Left colon (tissue), 2 donors: ENCODE measurements at places on chromosomes 6 and 20. TPM values are rescaled to one million over a fixed set of nuclear protein-coding genes. Genes with fewer than 3 reads are reported as not detected.

GRCh38 chr6:121691126-121691551 lies 255.7 kb downstream of the GJA1 start:
- no peak for DNase-seq

DNA sequence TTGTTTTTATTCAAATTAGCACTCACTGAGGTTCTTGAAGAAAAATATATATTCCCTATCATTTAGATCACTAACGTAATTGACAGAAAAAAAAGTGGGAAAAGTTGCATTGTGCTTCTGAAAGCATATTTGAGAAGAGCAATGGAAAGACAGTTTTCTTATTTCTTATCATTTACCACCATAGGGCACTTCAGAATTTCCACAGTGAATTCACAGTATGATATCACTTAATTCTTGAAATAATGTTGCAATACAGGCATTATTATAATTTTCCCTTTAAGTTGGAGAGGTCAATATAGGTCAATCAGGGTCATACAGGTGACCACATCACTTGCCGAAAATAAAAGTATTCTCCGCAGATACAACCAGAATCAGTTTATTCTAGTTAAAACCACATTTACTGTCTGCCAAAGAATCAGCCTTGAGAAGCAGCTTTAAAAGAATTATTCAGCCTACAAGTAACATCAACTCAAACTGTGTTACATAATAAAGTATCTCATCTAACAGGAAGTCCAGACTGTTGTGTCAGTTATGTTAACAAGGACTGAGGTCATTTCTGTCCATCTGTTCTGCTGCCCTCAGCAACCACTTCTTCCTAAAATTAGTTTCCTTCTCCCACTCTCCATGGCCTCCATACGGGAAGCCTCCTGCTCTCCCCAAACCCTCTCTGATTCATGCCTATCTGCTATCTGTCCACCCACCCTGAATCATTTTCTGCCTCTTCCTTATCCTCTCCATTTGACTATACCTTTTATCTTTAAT lies 121.2 kb downstream of the SIM1 start:
- DNase-seq, result no peak

- no peak for DNase-seq
Observed at GRCh38 chr6:129525055-129525454, 184.9 kb downstream of the ARHGAP18 start.

SLC22A16 gene
- not detected for total RNA-seq

GRCh38 chr6:137112067-137112355 lies 61.4 kb downstream of the IL22RA2 start:
- no peak for DNase-seq

- DNase-seq, result no peak
Observed at GRCh38 chr6:97097068-97098047, 172.8 kb downstream of the KLHL32 start.

DNA sequence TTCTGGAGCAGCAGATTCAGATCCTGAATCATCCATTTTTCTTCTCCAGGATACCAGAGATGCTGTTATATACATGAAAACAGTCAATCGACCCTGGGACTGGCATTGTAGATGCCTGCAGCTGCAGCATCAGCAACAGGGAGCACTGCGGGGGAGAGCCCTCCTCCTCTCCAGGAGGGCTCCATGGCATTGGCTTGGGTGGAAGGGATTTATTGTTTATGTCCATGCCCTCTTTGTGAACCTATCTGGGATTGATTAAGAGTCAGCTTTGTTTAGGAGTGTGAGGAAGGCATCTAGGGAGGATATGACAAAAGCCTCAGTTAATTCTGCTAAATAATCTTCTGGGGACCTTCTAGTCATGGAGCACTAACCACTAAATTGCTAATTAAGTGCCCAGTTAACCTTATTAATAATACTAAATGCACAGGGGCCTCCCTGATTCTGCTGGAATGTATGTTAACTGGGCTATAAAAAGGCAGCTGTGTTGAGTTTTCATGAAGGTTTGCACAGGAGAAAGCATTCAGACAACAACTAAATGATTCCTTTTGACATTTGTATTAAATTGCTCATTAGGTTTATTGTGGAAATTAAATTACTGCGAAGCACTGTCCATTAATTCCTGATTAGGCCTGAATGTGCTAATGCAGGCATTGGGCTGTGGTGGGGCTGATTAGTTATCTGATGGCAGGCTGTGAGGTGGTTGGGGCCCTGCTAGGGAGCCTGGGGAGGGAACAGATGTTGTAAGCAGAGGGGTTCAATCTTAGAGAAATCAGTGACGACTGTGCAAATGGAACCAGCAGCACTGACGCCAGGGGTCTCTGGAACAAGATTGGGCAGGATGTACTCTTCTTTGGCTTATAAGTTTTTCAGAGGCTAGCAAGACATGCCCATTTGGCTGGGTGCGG lies 57.6 kb downstream of the IMPG1 start:
- no peak for DNase-seq

DNA sequence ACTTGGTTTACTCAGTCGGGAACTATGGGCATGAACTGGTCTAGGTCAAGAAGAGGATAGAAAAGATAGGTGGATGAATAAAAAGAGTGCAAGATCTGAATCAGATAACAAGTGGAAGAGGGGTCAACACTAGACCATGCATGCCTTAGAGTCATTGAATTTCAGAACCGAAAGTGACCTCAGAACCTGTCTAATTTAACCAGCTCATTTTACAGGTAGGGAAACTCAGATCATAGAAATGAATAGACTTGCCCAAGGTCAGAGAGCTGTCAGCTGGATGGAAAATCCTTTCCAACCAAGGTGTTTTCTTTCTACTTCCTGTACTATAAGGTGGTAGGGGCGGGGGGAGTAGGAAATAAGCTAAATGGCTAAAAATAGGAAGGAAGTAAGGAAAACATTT lies 121.4 kb upstream of the ADGRF1 start:
- DNase-seq, result no peak

GRCh38 chr6:44480097-44480541 lies 92.6 kb downstream of the CDC5L start:
- no peak for DNase-seq

DNA sequence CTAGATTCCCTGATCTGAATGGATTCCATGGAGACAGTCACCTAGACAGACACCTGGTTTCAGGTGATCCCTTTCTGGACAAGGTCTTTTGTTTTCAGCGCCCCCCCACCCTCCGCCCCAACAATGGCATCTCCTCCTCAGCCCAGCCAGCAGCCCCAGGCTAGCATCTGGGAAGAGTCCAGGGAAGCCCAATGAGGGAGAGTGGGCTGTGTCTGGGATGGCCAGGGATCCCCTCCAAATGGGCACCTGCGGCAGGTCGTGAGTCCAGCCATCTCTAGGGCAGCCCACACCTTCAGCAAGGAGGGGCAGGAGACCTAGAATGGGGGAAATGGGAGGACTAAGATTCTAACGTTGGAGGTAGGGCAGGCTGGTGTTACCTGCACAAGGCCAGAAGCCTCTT lies 1.2 kb upstream of the SLC24A3 start:
- no peak for DNase-seq

- no peak for DNase-seq
Observed at GRCh38 chr6:146027586-146028251, 1.1 kb upstream of the GRM1 start.

DNA sequence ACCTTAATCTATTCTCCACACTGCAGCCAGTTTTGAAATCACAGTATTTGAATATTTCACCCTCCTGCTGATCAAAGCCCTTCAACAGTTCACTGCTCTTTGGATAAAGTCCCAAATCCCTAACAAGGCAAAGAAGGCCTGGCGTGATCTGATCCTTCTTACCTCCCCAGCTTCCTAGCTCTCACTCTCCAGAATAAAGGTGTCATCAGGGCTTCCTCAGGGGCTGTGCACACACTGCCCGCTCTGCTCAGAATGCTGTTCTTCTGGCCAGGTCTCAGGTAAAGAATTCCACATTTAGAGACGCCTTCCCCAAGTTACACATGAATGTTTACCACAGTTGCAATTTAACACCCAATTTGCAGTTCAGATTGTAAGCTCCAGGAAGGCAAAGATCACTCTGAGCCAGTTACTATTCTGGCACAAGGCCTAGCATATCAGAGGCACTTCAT lies 58.9 kb upstream of the MCM9 start:
- no peak for DNase-seq

- DNase-seq, result no peak
Observed at GRCh38 chr20:22795433-22795832, 211.1 kb upstream of the FOXA2 start.
